ENCODE measurements at places on chromosomes 13 and 19.

DNA sequence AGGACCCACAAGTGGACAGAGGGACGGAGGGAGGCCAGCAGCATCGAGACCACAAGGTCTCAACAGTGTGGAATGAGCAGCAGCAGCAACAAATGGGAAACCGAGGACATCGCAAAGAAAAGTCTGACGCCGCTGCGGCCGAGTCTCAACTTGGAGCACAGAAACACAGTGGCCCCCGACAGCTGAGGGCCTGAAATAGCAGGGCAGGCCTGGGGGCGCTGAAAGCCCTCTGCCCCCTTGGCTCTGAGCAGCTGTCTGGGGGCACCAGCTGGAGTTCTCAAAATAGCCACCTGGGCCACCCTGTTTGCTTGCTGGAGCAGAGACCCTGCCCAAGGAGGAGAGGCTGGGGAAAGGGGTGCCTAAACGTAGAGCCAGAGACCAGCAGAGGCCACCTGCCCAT lies 5.9 kb upstream of the ISYNA1 start:
- no peak for DNase-seq

GRCh38 chr19:48183356-48183755 lies 12.9 kb downstream of the ZSWIM9 start:
- no peak for DNase-seq

DNA sequence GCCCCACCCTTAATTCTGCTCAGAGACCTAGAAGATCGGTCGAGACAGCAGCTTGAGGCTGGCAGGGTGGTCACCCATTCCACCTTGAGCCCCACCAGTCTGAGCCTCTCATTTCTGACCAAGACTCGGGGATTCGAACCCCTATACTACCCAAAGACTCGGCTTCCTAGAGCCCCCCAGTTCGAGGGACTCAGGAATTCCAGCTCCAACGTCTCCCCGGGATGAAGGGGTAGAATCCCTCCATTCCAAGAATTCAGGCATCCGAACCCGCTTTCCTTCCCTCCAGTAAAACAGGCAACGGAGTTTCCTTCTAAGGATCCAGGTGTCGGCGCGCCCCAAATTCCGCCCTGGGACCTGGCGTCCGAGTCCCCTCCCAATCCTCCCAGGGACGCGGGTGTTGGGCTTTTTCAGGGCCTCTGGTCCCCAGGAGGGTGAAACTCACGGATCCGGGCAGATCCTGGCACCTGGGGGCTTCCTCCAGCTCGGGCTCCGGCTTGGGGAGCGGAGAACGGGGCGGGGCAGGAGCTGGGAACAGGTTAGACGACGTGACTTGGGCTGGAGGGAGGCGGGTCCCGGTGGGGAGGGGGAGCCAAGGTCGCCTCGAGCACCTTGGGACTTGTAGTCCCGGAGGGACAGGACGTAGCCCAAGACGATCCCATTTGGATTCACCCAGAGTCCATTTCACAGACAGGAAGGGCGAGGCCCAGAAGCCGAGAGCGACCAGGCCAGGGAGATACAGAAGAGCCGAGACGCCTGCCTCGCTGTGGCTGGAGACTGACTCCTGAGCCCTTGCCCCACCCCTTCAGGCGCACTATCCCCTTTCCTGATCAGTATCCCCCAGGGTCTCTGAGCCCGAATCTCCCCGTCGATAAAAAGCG lies at the start of gene PPP1R13L:
TSS of gene PPP1R13L (minus strand) at position 513 of the 878 bp plus-strand sequence. CDS start 6,751 bp downstream, outside the sequence.
- DNase-seq = no peak

DNA sequence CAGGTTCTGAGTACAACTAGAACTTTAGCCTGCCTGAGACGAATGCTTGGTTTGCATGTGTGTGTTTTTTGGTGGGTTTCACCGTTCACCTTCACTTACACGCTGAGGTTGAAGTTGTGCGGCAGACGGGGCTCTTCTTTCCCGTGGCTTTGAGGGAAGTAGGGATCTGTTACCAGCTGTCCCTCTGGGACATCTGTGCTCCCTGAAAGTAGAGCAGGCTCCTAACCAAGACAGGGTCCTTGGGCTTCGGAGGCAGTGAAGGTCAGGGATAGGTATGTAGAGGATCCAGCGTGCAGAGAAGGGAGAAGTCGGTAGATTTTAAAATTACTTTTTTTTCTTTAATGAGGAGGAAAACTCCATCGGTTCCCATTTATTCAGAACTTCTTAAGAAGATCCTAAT lies 48.7 kb downstream of the ZNF536 start:
- no peak for DNase-seq
